ENCODE measurements at places on chromosomes 7 and 10. TPM values are rescaled to one million over a fixed set of nuclear protein-coding genes. Genes with fewer than 3 reads are reported as not detected.

Gene FAM221A
- 1.8 TPM for total RNA-seq

Gene GPR26
- total RNA-seq, result not detected

Gene KNDC1
- under 0.01 TPM for total RNA-seq

Gene CHRM2
- 1.2 TPM for total RNA-seq

Gene CYP3A4
- not detected for total RNA-seq

Gene CPED1
- total RNA-seq, result 37.4 TPM

Gene CLCN1
- total RNA-seq, result under 0.01 TPM

Gene HTR7
- total RNA-seq, result 9.8 TPM

Gene PAX4
- not detected for total RNA-seq

Gene STEAP1B
- 31.8 TPM for total RNA-seq

Gene SFMBT2
- under 0.01 TPM for total RNA-seq

- DNase-seq, result no peak
Measured at GRCh38 chr7:104352736-104353135, 24.3 kb downstream of the LHFPL3 start.

DNA sequence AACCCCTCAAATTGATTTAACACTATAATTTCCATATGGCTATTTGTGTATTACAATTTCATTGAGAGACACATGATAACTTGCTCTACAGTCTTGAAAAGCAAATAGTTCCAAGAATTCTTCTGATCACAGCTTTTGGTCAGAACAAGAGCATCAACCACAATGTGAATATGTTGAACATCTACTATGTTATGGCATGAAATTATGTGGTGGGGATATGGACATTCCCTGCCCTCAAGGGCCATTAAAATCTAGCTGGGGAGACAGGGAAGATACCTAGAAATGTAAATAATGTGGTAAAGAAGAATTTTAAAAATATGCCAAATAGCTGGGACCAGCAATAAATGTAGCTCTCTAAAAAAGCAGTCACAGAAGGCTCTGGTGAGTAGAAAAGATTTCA lies 262.2 kb downstream of the FZD1 start:
- DNase-seq, result no peak

- DNase-seq, result no peak
Measured at GRCh38 chr7:114988755-114989375, 67.0 kb downstream of the MDFIC start.

DNA sequence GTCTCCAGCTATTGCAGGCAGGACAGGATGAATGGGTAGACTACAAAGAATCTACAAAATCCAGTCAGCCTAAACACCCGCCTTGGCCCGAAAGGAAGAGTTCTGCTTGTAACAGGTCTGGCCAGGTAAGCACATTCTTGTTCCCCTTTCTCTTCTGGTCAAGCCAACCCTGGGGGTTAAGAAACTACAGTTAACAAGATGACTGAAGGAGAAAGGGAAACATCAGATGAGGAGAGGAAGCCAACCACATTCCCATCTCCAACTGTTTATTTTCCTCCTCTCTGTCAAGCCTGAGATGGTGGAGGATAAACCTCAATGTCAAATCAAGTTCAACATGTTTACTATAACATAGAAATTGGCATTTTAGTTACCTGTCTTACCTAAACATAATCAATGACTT lies 198.9 kb downstream of the IPMK start:
- no peak for DNase-seq

GRCh38 chr10:63314020-63314419 lies 151.8 kb downstream of the JMJD1C start:
- no peak for DNase-seq

DNA sequence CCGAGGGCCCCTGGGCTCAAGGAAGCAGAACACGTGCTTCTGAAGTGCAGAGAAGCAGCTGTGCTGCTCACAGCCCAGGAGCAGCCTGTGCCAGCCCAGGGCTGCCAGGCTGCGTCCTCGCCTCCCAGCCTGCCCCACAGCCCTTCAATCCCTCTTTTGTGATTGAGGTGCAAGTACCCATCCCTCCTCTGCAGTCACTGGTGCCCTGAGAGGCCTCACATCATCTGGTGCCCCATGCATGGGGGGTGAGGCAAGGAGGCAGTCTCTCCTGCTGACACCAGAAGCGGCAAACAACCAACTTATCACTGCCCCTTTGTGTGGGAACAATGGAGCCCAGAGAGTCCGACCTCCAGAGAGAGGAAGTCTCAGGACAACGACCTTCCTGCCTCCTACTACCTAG lies 49.8 kb upstream of the FGFR2 start:
- no peak for DNase-seq

DNA sequence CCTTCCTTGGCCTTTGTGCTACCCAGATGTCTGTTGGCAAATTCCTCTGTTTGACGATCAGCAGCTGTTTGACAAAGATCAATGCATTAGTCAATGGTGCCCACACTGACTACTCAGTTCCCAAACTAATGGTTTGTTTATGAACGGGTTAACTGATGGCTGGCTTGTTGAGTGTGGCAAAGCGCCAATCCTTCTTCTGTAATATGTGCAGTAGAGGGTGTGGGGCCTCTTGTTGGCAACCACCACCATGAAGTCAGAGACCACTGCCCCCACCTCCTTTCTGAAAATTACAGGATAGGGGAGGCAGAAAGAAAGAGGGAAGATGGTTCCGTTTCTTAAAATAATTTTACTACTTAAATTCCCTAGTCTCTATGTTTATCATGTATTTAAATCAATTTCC lies 2.6 kb upstream of the PLCE1 start:
- no peak for DNase-seq

DNA sequence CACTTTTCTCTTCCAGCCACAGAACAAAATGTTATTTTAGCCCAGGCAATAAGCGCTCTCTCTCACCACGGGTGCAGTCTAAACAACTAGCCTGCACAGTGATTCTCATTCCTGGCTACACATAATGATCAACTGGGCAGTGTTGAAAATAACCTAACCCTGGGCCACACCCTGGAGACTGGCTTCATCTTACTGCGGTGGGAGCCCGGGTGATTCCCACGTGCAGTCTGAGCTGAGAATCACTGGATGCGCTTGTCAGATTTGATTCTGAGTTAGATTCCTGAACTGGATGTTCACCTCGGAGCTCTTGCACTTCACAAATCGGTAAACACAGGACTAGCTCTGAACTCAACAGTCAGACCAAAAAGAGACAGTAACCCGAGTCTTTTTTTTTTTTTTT lies 14.9 kb downstream of the ZC3HAV1 start:
- peak; percentile 93 for DNase-seq

DNA sequence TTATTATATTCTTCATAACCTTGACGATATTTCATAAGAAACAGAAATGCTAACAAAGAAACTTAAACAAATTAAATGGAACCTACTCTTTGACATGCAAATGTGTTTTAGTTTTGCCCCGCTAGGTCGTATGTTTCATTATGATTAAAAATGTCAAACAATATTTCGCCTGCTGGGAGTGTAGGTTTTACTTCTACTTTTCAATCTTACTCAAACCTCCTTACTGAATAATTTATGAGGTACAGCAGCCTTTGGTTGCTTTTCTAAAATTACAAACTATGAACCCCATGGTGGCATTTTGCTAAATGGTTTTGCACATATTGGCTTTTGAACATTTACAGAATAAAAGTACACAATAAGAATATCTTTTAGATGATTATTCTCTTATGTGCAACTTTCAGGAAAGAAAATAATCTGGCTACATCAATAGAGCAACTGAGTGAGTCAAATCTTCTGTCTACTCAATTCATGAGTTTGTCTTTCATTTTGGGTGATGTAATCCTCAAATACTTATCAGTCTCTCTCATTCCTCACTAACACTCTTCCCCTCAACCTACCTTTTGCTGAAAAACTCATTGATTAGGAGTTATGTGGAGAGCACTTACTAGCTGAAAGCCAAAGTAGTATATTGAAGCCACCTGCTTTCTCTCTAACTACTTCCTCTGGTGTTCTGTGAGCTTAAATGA lies 1226.4 kb downstream of the XPNPEP1 start:
- DNase-seq, result no peak

DNA sequence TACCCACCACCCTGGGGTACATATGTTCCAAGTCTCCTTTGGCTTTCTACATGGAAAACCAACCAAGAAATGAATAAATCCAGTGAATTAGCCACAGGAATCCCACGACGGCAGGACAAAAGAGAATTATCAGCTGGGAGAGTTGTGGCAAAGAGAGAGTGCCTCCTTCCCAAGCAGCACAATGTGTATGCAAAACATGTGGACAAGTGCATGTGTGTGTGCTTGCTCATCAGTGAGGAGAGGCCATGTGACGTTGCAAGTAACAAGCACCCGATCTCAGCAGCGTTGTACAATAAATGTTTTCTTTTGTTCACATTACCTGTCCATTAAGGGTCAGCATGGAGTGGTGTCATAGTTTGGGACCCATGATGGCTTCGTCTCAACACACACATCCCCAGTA lies 50.0 kb upstream of the EMX2 start:
- DNase-seq, result no peak

GRCh38 chr7:47211519-47211973 lies 370.4 kb downstream of the TNS3 start:
- no peak for DNase-seq

DNA sequence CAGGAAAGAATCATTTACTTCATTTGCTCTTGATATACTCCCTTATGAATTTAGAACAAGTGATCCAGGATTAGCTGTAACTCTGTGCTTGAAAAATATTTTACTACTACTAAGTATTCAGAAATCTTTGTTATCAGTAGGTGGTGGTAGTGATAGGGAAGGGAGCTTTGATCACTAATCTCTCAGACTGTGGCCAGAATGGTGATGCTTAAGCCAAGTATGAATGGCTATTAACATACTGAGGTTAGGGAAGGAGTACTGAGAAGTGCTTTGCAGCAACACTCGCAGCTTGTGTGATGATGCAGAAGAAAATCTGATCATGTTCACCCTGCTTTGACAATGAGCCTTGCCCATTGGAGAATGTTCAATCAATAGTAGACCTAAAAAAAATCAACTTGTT lies 29.3 kb downstream of the AP3M1 start:
- no peak for DNase-seq

GRCh38 chr7:7352845-7353244 lies 170.5 kb downstream of the C1GALT1 start:
- no peak for DNase-seq

DNA sequence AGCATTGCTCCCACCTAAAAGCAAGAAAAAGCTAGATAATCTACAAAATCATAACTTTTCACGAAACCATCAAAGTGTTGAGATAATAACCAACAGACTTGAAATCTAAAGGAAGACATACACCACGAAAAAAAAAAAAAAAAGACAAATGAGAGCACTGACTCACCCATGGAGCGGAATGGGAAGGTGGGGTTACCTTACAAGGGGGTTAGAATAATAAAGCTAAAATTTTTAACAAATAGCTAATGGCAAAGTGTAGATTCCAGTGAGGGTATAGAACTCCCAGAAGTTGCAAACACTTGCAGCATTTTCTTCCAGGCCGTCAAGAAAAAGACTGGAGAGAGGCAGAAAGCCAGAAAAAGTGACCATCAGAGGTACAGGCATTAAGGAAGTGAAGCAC lies 27.2 kb downstream of the IPMK start:
- DNase-seq, result peak; percentile 82

- DNase-seq, result peak; percentile 67
Measured at GRCh38 chr10:76675951-76676587, 961.5 kb downstream of the KCNMA1 start.

GRCh38 chr7:154167807-154168206 lies 115.6 kb downstream of the DPP6 start:
- DNase-seq, result no peak

GRCh38 chr7:47931005-47932004 lies 17.0 kb downstream of the PKD1L1 start:
- peak; percentile 89 for DNase-seq

- no peak for DNase-seq
Measured at GRCh38 chr7:82029236-82029913, 259.5 kb upstream of the HGF start.

Measured in osteoblast (primary cell).